ENCODE measurements at places on chromosomes 3 and 15.

DNA sequence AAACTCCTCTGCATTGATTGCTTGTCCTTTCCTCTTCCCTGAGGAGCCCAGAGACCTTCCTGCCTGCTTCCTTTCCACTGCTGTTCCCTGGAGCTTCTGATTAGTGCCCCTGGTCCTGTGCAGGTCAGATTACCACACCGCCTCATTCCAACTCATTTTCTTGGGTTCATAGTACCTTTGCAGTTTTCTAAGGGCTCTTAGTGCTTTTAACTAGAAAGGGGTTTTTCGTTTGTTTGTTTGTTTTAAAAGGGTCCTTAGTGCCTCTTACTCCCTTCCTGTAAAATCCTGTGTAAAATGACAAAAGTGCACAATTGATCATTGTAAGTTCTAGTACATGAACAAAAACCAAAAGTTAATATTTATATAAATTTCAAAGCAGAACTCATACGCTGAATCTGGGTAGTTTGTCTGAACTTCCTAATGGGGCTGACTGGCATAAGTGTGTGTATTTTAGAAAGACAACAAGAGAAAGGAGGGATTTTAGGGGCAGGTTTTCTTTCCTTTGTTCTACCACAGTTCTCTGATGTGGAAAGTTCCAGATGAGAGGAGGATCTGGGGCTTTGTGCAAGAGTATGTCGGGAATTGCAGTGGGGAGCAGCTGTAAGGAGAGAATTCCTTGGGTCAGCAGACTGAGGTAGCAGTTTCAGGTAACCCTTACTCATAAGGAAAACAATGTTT, 30.6 kb downstream of the SNRK start:
- DNase-seq, result no peak

- no peak for DNase-seq
Observed at GRCh38 chr3:187551416-187551815, 118.8 kb downstream of the SST start.

DNA sequence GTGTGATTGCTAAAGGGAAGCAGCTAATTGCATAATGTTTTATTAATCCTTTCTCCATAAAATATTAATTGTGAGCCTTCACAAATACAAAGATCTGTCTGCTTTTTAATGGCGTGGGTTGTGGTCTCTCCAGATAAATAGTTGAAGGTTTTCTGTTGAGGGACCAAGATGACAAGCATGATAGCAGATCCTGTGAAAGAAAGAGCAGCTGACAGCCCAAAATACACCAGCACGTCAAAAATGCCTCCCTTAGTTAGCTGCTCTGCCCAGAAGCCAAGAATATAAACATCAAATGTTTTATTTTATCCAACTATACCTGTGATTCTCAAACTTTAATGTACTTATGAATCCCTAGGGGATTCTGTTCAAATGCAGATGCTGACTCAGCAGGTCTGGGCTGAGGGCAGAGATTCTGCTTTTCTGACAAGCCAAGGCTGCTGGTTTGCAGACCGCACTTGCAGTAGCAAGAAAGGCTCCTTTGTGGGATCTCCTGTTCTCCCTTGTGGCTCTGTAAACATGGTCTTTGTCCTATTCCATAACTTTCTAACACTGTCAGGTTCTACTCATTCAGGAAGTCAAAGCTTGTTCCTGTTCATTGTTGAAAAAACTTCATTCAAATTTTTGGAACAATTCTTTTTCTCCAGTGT, 119.1 kb upstream of the SLC25A36 start:
- no peak for DNase-seq

DNA sequence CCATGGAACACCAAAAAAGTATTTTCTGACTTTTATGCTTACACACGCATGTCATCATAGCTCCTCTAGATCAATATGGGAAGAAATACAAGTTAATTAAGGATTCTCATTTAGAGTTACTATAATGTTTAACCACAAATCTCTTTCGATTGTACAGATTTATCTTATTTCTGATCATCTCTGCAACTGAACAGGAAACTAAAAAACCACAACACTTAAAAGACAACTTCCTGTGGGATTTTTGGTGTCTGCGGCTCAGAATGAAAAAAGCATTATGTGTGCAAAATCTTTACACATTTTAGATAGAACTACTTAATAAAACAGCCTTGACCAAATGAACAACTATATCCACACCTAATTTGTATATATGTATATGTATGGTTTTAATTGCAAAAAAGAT, 3.0 kb upstream of the TJP1 start:
- no peak for DNase-seq

GRCh38 chr3:32045091-32045915, 61.1 kb upstream of the GPD1L start:
- DNase-seq, result no peak

DNA sequence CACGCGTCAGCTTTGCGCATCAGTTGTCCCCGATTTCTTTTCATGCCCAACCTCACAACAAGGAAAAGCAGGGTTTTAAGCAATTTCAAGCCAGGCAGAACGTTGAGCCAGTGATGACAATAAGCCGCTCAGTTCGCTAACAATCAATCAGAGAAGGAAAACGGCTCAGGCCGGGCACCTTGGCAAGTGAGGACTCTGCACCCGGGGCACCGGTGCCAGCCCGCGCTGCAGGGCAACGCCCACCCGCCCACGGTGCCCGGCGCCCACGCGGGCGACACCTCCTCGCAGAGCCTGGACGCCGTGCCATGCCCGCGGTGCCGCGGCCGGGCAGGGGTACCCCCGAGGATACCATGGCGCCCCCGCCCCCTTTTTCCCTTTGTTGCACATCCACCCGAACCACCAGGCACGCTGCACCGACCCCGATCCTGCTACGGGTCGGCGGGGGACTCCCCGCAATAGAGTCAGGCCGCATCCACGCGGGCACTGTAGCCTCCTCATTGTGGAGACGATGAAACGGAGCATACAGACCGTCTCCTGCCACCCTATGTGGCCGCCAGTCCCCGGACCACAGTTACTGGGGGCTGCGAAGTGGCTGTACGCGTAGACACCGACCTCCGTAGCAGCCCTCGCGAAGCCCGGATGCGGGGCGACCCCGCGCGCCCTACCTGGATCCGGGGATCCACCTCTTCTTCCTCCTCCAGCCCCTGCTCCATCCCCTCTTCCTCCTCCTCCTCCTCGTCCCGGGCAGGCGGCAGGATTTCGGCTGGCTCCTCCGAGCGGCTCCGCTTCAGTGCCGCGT, 581 bp downstream of the SH3BP5 start:
- peak; percentile 24 for DNase-seq

DNA sequence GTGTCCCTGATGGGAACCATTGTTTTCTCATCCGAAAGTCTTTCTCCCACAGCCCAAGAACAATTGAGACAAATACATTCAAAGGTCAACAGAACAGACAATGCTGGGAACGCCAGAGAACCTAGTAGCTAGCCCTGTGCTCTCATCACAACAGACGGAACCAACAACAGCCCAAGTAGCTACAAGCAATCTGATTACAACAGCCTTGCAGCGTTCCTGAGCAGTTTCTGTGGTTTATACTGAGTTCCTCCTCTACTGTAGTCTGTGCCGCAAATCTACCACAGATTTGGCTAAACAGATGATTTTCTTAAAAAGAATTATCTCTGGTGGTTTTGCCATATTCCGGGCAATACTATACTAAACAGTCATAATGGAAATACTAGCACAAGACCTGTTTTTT, 435.6 kb downstream of the MECOM start:
- DNase-seq, result no peak

Data from T1000 (cell line).